Stimulated activated CD8-positive, alpha-beta memory T cell treated with anti-CD3 and anti-CD28 coated beads, Interleukin-2, amount 100 ng/mL, for 1 hour (primary cell): ENCODE measurements at places on chromosomes 16 and 17.

DNA sequence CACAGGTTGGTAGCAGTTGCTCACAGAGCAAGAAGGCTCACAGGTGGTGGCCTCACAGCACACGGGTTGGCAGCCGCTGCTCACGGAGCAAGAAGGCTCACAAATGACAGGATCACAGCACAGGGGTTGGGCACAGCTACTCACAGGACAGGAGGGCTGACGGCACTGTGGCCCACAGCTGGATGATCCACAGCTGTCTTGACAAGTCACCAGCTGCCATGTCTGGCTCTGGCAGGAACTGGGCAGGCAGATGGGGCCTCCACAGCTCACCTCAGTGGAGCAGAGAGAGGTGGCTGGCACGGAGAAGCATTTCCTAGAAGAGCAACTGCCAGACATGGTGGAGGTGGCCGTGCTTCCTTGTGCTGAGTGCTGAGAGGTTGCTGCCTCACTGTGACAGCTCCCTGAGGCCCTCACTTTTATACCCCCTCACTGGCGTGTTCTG lies at the start of gene KRTAP16-1:
TSS of gene KRTAP16-1 (minus strand) at position 392 of the 442 bp plus-strand sequence. CDS start at position 336, 56 bp downstream.
- peak; percentile 17 for DNase-seq

DNA sequence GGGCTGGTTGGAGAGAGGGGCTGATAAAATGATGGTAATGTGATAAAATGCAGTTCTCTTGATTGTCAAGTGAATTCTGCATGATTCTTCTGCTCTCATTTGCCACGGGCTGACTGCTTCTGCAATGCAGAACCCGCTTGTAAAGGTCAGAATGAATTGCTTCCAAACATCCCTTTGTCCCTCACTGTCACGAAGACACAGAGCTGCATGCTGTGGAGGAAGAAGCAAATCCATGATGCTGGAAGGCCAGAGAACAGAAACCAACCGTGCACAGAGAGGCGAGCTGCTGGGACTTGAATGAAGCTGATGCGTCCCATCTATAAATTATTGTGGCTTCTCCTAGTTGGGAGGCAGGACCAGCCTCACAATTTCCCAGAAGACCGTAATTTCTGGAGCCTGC lies 171.6 kb downstream of the PRKCB start:
- DNase-seq = no peak

GRCh38 chr17:78558181-78558850 lies 18.9 kb downstream of the DNAH17 start:
- no peak for DNase-seq

DNA sequence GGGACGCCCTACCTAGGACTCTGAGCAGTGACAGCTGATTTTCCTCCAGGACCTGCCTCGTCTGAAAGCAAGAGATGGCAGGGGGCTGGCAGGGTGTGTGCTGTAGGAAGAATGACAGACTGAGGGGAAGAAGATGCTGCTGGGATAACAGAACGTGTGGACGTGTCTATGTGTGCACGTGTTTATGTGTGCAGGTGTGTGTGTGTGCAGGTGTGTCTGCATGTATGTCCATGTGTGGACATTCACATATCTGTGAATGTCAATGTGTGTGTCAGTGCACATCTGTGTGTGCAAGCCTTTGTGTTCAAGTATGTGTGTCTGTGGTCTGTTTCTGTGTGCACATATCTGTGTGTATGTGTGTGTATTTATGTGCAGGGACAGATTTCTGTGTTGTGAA lies 132.5 kb downstream of the SDK2 start:
- DNase-seq = no peak

GRCh38 chr17:67711916-67712315 lies 5.8 kb upstream of the NOL11 start:
- no peak for DNase-seq

DNA sequence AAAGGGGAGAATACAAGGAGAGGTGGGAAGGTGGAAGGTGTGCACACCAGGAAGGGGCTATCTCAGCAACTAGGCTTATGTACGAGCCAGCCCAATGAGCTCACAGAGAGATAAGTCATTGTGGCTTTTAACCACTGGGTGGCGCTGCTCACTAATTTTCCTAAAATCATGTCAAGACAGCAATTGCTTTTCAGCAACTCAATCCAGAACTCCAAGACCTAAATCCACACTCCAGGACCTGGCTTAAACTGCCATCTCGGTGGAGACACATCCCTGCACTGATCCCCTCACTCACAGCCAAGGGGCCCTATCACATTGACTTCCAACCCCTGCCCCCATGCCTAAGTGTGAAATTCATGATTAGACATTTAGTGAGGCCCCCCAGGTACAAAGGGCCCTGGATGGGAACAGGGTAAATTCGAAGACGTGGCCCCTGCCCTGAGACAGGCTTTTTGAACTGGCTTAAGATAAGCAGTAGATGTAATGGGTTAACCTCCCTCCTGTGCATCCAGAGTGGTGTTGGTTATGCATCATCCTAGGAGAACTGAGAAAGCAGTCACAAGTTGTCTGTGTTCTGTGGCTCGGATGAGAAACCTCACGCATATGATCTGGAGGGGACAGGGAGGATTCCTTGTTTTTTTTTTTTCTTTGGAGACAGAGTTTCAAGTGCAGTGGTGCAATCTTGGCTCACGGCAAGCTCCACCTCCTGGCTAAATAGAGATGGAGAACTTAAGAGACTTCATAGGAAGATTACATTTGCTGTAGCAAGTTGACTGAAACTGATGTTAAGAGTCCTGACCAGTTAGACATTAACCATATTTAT lies 11.5 kb downstream of the CCL16 start:
- peak; percentile 44 for DNase-seq

DNA sequence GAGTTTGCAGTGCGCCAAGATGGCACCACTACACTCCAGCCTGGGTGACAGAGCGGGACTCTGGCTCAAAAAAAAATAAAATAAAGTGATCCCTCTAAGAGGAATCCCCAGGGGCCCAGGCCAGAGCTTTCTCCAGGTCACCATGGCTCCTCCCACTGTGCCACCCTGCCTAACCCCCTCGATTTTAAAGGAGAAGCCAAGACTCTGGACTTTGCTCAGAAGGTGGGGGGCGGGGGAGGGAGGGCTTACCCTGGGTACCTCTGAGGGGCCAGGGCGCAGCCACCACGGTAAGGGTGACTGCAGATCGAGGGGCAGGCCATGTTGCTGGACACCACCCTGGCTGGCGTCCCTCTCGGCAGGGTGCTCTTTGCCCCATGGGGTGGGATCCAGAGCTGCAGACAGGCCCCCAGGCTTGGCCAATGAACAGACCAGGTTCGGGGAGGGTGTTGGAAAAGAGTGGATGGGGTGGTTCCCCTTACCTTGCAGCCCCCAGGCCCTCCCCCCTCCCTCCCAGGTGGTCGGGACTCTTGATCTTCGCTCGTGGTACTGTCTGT lies 455 bp upstream of the GRB7 start:
- DNase-seq = no peak
